ENCODE measurements at places on chromosomes 12 and 14. TPM values are rescaled to one million over a fixed set of nuclear protein-coding genes. Genes with fewer than 3 reads are reported as not detected.

TEX52 gene
- total RNA-seq, result not detected

B4GALNT1 gene
- not detected for total RNA-seq

FAM90A1 gene
- total RNA-seq, result not detected

MGST1 gene
- 171 TPM for total RNA-seq

DNA sequence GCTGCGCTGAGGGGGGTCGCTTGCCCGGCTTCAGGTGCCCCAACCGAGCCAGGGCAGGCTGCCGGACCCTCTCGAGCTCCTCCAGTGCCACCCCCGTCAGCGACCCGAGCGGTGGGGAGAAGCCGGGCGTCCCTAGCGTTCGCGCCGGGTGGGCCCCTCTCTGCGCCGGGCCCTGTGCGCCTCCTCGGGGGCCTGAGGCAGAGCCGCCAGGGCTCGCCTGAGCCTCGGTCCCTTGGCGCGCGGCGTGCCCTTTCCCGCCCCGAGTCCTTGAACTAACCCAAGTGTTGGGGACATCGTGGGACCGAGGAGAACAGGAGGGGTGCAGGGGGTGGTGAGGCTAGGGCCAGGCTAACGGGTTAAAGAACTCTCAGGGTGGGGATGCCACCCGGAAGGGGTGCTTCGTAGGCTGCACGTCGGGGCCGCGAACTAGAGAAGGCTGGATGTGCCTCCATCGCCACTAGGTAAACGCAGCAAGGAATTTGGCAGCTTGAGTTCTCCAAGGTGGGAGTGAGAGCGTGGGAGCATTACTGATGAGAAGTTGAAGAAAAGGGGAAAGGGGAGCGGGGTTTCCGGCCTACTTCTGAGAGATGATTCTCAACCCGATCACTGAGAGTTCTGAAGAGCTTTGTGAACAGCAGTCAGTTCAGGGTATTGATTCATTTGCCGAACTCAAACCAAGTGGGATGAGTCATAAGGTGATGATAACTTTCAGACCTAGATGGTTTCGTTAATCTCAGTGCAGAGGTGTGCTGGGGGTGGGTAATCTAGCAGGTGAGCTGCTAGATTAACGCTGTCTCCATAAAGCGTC lies 618 bp downstream of the RNF34 start:
- peak; percentile 44 for DNase-seq

DNA sequence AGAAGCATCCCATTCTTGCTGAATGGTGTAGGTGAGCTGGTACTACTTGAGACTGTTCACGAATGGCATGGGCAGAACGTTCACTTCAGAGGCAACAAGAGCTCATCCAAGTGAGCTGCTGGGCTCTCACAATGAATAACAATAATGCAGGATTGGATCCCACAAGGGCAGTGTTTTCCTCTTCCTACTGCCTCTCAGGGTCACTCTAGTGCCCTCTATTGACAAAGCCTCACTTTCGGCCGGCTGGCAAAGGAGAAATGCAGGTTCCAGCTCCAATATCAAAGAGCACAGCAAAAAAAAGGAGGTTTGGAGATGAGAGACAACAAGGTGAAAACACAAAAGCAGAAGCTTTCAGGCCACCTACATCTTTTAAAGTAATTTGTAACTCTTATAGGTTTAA lies 74.6 kb upstream of the MYF6 start:
- peak; percentile 5 for DNase-seq

GRCh38 chr12:754851-755562 lies 2.6 kb downstream of the WNK1 start:
- no peak for DNase-seq

PIWIL1 gene
- total RNA-seq, result not detected

- no peak for DNase-seq
Measured at GRCh38 chr14:80615831-80616230, 325.7 kb downstream of the CEP128 start.

DNA sequence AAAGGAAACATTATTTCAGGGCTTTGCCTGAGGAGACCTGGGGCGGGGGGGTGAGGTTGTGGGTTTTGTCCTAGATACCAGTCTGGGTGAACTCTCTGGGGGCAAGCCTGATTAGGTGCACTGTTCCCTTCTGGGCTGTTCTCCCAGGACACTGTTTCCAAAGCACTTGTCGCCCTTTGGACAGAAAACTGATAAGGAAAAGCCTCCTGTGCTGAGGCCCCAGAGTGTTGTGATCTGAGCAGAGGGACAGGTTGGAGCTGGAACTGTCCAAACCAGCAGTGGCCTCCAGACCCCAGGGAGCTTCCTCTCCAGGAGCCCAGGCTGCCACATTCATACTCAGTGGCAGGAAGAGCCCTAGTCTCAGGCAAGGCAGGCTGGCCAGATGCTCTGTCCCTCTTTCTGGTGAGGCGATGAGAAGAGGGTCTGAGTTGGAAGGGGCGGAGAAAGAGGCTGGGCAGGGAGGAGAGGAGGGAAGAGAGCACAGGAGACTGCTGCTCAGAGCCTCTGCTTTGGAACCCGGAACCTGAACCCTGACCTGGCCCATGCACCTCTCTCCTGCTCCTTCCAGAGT lies 1.9 kb downstream of the GALNT16 start:
- peak; percentile 36 for DNase-seq

Measured in stomach (tissue), 19 donors.